ENCODE measurements at places on chromosomes 7 and 10.

- DNase-seq: no peak
Observed at GRCh38 chr7:24703296-24703695, 54.0 kb downstream of the GSDME start.

GRCh38 chr7:38327637-38328036 is 54.2 kb upstream of the TARP start:
- no peak for DNase-seq

DNA sequence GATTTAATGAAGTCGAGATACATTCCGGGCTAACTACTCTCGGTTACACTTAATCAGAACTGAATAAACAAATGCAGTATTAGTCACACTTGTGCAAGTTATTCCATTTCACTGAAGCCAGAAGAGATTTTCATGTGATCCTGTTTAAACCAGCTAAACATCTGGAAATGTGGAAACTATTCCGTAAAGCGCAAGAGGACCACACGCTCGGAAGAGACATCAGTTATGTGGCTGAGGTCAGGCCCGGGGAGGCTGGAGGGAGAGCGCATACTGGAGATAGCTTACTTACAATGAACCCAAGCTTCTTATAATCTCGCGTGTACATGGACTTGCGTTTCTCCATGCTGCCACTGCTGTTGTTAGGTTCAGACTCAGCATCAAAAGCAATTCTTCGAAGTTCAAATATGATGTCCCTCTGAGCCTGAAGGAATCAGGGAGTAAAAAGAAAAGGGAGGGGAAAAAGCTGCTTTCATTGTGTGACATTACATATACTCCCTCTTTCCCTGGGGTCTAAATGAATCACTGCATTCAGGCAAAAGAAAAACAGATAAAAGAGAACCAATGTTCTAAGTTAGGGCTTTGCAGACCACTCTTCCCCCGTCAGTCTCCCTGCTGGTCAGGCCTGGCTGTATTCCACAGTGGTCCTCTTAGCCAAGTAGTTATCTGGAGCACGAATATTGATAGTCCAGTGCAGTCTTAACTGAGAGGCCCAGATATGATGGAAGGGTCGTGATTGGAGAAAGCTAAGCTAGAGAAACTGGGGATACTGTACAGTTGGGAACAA is 237.4 kb downstream of the ELMO1 start:
- no peak for DNase-seq

- DNase-seq: no peak
Observed at GRCh38 chr10:60643874-60644273, 134.4 kb upstream of the CDK1 start.

Data from esophagus squamous epithelium (tissue), 5 donors.